ENCODE measurements at places on chromosomes 4 and X. TPM values are rescaled to one million over a fixed set of nuclear protein-coding genes. Genes with fewer than 3 reads are reported as not detected.

Gene UGT2B7
- total RNA-seq = 0.14 TPM

Gene WAS
- 0.27 TPM for total RNA-seq

Gene CENPE
- 7.1 TPM for total RNA-seq

Gene CFAP299
- total RNA-seq = not detected

Gene SPANXD
- not detected for total RNA-seq

Gene TRMT2B
- total RNA-seq = 14.0 TPM

Gene CD99
- 311 TPM for total RNA-seq

Gene PTPN13
- 4.0 TPM for total RNA-seq

Gene KLHL4
- total RNA-seq = 6.2 TPM

Gene MAML3
- 12.8 TPM for total RNA-seq

Gene SLC38A5
- 0.42 TPM for total RNA-seq

Gene MAGIX
- total RNA-seq = 2.3 TPM

Gene XPNPEP2
- total RNA-seq = not detected

Gene KIF4A
- 29.1 TPM for total RNA-seq

Gene ATP6AP2
- total RNA-seq = 148 TPM

Gene MFSD8
- 13.7 TPM for total RNA-seq

Gene CSAG3
- not detected for total RNA-seq

Gene KCTD8
- not detected for total RNA-seq

Gene GC
- not detected for total RNA-seq

Gene ACE2
- total RNA-seq = not detected

Gene SASH3
- total RNA-seq = not detected

Gene ELF4
- total RNA-seq = 28.7 TPM

Gene MAGEB17
- total RNA-seq = not detected

Gene ABCG2
- total RNA-seq = 17.9 TPM

Gene MBNL3
- not detected for total RNA-seq

Gene SLC6A14
- not detected for total RNA-seq

Gene ANXA3
- total RNA-seq = 60.1 TPM

Gene JCHAIN
- not detected for total RNA-seq

Gene MAB21L2
- total RNA-seq = not detected

Gene HDX
- 1.4 TPM for total RNA-seq

Gene HTN1
- total RNA-seq = not detected

Gene MXRA5
- not detected for total RNA-seq

Gene STATH
- not detected for total RNA-seq

Gene SRPX2
- total RNA-seq = 2.3 TPM

Gene SPANXN1
- total RNA-seq = not detected

Gene SUPT20HL2
- total RNA-seq = not detected

Gene DIAPH2
- 4.5 TPM for total RNA-seq

Gene CT45A10
- total RNA-seq = 0.22 TPM

Gene COL25A1
- total RNA-seq = not detected

Gene TEX13B
- total RNA-seq = not detected

Gene UCP1
- not detected for total RNA-seq

Gene CCDC110
- total RNA-seq = 0.34 TPM

Measured in A549 treated with Mapracorat at 1 μM for 4 hours (cell line).